ENCODE measurements at places on chromosomes 2 and 18. TPM values are rescaled to one million over a fixed set of nuclear protein-coding genes. Genes with fewer than 3 reads are reported as not detected.

The MRO gene
- not detected for total RNA-seq

The OSBPL6 gene
- 3.5 TPM for total RNA-seq

The MOCOS gene
- 30.4 TPM for total RNA-seq

The CROCC2 gene
- not detected for total RNA-seq

The TMEFF2 gene
- total RNA-seq = not detected

The YPEL5 gene
- 67.5 TPM for total RNA-seq

The PLEKHM3 gene
- 8.4 TPM for total RNA-seq

The PPP1R1C gene
- 27.5 TPM for total RNA-seq

The TMEM127 gene
- 50.3 TPM for total RNA-seq

The RBM44 gene
- 1.5 TPM for total RNA-seq

The GPR45 gene
- total RNA-seq = not detected

The SH3BP4 gene
- total RNA-seq = 135 TPM

The MPP4 gene
- not detected for total RNA-seq
